ENCODE measurements at places on chromosomes 11 and 22. TPM values are rescaled to one million over a fixed set of nuclear protein-coding genes. Genes with fewer than 3 reads are reported as not detected.
A peak's percentile ranks its signal among the peaks of the same experiment; 100 is the strongest.

Gene APLP2
- 475 TPM for polyA plus RNA-seq

- no peak for DNase-seq
Measured at GRCh38 chr22:29183971-29184848, 21.5 kb upstream of the EMID1 start.

Gene MMP27
- not detected for polyA plus RNA-seq

GRCh38 chr22:35717572-35717971, at the start of gene APOL5:
TSS of gene APOL5 (plus strand) at chr22:35717872. CDS start at chr22:35717872, 0 bp downstream.
- no peak for DNase-seq

DNA sequence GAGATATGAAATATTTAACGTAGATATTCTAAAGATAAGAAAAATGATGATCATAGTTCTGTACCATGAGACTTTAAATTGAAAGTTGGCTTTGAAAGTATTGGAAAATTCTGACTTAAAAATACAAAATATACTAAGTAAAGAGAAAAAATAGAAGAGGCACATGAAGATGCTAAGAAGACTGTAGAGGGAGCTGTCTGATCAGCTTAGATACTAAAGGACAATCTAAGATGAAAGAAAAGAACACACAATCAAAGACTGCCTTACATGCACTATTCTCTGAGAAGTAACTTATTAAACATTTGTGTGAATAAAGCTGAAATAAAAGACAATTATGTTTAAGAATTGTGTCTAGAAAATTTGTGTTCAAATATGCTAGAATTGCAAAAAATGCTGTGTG, 55.1 kb downstream of the RBMXL2 start:
- peak; percentile 19 for DNase-seq

Measured in renal pelvis (tissue), 12 donors.